Stimulated activated CD8-positive, alpha-beta memory T cell treated with anti-CD3 and anti-CD28 coated beads, Interleukin-4, amount 100 ng/mL, for 24 hours (primary cell): ENCODE measurements at places on chromosomes 4 and X.

- DNase-seq, result no peak
Measured at GRCh38 chr4:112222219-112222955, 9.2 kb upstream of the AP1AR start.

DNA sequence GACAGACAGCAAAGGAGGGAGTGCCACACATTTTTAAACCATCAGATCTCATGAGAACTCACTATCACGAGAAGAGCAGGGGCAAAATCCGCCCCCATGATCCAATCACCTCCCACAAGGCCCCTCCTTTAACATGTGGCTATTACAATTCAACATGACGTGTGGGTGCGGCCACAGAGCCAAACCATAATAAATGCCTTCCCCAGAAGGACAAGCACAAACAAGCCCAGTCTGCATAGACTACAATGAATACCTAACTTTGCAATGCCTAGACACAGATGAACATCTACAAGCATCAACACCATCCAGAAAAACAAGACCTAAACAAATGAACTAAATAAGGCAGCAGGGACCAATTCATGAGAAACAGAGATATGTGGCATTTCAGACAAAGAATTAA is 12.3 kb downstream of the ETDA start:
- DNase-seq, result no peak

DNA sequence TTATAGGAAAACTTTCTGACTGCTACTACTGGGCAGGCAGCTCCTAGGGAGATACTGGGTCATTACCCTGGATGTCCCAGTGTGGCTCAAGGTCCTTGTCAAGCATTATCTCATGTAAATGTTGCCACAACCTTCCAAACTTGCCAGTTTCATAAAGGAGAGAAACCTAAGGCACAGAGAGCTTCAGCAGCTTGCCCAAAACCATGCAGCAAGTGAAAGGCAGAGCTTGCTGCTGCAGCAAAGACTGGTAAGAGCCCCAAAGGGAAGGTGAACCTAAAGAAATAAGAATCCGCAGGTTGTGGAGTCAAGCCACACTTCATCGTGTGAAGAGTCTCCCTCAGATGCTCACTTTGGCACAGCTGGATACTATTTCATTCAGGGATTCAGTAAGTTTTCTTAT is 2.3 kb downstream of the MPP1 start:
- DNase-seq, result no peak

DNA sequence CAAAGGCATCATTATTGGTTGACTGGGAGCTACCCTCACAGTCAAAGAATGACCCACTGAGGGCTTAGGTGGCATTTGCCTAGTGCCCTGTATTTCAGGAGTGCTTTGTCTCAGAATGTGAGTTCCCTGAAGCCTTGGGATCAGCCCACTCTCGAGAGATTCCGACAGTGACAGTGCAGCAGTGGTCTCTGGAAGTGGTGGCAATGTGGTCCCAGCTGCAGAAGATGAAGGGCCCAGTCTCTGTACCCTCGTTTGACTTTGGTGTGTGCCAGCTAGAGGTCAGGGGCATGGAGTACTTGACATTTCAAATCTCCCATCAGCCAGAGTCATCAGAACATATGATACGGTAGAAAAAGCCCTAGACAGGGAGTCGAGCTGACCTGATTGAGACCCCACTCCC is 153.7 kb downstream of the EFNB1 start:
- DNase-seq, result no peak

- no peak for DNase-seq
Measured at GRCh38 chr4:185875316-185875907, 63.4 kb upstream of the SORBS2 start.

- DNase-seq, result no peak
Measured at GRCh38 chr4:160562661-160563060, 1459.8 kb downstream of the RAPGEF2 start.

DNA sequence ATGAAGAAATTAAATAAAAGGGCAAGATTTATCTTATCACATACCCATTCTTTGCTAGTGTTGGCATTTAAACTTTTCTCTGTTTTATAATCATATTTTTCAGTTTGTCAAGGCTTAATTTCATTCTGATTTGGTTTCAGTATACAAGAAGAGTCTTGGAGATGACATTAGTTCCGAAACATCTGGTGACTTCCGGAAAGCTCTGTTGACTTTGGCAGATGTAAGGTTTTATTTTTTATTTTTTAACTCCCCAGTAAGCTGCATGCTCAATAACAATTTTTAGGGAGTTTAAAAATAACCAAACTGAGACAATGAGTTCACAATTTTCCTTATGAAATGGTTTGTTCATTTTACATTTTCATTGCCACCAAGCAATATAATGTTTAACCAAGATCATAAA is 39.8 kb downstream of the ANXA3 start:
- no peak for DNase-seq

DNA sequence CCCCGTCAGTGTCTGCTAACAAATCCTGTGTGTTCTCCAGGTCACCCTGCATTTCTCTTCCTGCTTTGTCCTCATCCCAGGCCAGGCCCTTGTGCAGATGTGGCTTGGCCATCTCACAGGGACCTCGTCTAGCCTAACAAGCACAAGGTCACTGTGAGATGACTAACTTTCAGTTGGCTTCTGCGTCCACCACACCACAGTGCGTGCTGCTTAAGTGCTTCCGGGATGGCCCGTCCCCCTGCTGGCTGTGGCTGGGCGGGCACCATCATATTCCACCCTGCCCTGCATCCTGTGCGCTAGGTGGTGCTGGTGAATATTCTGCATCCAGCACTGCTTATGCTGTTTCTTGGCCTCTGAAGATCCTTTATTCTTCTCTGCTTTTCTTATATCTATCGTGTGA is 33.8 kb downstream of the RBBP7 start:
- DNase-seq, result no peak

- no peak for DNase-seq
Measured at GRCh38 chrX:7164174-7164573, 16.2 kb upstream of the PUDP start.

- no peak for DNase-seq
Measured at GRCh38 chrX:8310409-8310808, 139.3 kb upstream of the VCX2 start.

- no peak for DNase-seq
Measured at GRCh38 chr4:15753786-15754185, 24.3 kb upstream of the CD38 start.

DNA sequence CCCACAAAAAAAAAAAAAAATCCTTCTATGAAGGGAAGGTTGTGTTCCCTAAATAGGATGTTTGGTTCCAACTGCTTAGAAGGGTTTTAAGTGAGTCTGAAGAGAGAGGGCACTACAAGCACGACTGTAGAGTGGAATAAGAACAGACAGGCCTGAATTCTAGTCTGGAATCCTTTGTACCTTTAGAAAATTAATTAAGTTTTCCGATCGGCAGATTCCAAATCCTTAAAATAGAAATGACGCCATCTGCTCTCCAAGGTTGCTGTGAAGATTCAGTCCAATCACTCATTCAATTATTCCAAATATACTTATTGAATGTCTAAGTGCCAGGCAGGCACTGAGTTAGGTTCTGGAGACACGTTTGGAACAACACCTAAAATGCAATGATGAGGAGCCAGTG is 3.8 kb downstream of the HS3ST1 start:
- DNase-seq, result no peak

DNA sequence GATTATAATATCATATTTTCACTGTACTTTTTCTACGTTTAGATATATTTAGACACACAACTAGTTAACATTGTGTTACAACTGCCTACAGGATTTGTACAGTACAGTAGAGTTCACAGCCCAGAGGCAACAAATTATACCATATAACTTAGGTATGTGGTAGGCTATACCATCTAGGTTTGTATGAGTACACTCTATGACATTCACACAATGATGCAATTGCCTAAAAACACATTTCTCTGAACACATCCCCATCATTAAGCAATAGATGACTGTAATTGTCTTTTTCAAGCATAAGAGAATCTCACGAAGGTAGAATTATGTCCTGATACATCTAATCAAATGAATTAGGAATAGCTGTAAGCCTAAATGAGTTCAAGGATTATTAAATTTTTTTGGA is 12.3 kb upstream of the TIGD2 start:
- DNase-seq, result no peak

- DNase-seq, result no peak
Measured at GRCh38 chrX:86149119-86149518, 868 bp downstream of the DACH2 start.

DNA sequence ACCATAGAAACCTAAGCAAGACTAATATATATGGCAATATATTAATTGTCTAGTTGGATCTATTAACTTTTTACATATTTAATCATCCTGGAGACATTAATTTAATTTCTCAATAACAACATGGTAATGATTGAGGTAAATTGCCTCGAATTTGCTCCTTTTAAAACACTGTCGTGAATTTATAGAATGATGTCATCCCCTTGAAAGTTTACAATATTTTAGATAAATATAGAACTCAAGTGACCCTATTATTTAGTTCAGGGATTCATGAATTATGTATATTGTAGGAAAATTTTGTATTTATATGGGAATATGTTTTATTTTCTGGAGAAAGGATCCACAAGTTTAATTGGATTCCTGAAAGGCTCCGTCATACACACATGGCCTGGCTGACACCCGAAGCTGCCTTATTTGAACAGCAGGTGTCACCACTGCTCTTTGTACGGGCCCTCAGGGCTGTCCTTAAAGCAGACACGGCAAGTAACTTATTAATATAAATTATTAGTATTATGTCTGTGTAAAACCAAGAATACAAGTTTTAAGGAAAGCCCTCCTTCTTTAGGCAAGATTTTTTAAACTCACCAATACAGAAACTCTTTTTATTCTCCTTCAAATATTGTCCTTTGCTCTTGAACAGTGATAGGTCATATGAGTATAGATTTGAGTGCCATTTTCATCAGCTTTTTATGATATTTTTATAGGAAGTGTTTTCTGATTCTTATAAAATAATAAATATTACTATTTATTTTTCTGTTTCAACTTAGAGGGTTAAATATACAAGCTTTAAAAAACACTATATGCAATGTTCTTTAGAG is 1.9 kb upstream of the PLRG1 start:
- DNase-seq, result peak; percentile 46

DNA sequence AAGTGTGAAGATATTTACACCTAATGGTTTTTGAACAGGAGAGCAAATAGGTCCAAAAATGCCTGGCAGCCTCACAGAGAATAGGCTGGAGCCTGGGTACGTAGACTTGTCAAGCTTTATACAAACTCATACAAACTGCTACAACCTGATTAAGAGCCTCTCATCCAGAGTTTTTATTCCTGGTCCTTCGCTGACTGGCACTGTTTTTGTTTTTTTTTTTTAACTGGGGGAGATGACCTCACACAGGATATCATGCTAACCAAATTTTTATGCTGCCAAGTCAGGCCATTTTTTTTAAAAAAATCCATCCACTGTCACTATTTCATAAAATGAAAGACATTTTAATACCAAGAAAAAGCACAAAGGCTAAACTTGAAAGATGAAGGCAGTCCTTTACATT is 1.9 kb downstream of the FAM114A1 start:
- no peak for DNase-seq

DNA sequence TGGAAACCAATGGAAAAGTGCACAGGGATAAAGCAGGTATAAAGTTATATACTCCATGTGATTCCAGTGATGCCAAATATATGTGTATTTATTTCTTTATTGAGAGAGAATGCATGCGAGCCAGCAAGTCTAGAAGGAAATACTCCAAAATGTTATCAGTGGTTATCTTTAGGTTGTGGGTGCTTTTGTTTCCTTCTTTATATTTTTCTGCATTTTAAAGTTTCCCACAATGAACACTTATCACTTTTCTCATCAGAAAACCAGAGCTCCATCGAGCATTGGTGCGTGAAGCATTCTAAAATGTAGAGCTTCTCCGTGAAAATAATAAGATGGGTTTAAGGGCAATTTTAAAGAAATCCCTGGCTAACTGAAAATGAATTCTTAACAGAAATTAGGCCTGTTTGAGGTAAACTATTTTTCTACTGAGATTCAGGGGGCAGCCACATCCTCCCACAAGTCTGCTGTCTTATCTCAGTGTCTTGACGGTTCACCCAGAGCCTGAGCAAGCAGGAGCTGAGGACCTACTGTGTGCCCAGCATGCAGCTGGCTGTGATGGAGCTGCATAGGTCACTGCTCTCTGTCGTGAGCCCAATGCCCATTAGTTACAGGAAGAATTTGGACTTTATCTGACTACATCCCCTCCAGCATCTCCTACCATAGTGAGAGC is 18.7 kb upstream of the CD40LG start:
- DNase-seq, result no peak

GRCh38 chrX:81286075-81286474 is 84.2 kb downstream of the SH3BGRL start:
- DNase-seq, result no peak

DNA sequence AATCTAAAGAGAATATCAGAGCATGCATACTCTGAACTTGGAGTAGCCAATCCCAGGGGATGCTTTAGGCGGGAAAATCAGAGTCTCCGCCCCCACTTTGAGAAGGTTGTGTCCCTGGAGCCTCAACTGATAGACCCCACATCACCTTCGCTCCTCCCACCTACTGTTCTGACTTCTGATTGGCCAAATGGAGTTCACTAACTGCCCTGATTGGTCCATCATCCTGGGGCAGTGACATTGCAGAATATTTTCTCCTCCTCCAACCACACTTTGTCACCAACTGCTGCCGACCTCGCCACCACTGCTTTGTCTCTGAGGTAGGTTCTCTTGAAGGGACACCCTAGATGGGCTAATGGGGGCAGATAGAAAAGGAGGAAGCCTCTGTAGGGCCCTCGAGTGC is 22.7 kb upstream of the SPACA5B start:
- DNase-seq, result no peak

- DNase-seq, result no peak
Measured at GRCh38 chr4:65789805-65790204, 119.5 kb upstream of the EPHA5 start.

DNA sequence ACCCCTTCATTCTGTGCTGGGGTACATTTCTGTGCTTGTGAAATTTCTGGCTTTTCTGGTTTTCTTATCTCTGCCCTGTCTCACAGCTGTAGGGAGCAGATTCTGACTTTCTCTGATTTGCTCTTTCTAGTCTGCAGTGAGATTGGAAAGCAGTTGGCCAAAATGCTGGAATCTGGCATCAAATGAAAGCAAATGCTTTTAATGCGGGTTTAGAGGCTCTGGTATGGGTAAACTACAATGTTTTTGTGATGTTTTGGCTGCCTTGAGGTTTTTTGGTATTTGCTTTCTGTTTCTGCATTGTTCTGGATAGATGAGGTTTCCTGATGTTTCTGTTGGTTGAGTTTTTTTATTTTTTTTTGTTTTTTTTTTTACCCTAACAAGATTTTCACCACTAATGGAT is 23.8 kb downstream of the SMIM20 start:
- no peak for DNase-seq

GRCh38 chr4:101914761-101915160 is 124.2 kb downstream of the BANK1 start:
- no peak for DNase-seq

DNA sequence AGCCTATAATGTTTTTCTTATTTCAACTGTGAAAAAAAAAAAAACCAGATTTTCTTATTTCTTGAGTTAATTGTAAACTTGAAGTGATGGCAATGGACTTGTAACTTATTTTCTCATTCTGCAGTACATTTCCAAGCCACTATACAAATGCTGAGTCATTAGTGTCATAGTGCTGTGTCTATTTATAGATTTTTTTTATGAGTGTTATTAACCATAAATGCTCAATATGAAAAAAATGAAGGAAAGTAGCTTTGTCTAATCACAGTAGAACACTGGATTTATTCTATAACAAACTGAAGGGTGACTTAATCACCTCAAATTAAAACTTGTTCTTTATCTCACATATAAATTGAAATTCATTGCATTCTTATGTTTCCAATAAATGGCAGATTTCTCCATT is 718.6 kb downstream of the CCSER1 start:
- DNase-seq, result no peak
